AG08396 (cell line): ENCODE measurements at places on chromosomes 7 and 10.
A peak's percentile ranks its signal among the peaks of the same experiment; 100 is the strongest.

DNA sequence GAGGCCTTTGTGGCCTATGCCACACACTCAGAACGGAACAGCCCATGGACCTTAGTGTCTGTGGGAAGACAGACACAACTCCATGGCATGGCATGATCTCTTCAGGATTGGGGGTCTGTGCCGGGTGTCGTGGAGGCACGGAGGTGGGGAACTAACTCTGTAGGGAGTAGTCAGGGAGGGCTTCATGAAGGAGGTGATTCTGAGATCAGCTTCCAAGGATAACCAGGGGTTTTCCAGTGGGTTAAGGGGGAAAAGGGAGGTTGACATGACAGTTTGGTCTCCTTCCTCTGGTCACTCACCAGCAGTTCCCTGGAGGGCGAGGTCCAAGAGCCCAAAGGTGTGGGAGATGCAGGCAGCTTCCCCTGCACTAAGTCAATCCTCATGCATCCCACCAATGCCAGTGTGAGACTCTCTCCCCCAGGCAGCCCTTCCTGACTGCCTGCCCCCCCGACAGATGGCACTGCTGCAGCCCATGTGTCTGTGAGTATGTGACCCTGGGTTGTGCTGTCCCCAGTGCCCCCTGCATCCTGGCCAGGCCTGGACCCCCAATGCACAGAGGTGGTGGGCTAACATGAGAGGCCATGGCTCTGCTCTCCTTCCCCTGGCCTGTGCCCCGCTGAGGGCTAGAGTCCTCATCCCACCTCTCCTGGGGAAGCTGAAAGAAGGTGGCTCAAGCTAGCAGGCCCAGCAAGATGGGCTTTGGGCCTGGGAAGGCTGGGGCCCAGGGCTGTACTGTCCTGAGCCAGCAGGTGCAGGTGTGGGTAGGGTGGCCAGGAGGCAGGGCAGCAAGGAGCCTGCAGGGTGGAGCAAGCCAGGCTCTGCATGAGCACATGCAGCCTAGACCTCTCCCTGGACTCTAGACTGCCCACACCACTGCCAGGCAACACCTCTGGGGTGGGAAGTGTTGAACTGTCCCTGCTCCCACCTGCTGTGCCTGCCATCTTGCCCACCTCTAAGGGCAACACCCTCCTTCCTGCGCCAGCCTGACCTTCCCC is 39.7 kb downstream of the RASGEF1A start:
- no peak for DNase-seq

DNA sequence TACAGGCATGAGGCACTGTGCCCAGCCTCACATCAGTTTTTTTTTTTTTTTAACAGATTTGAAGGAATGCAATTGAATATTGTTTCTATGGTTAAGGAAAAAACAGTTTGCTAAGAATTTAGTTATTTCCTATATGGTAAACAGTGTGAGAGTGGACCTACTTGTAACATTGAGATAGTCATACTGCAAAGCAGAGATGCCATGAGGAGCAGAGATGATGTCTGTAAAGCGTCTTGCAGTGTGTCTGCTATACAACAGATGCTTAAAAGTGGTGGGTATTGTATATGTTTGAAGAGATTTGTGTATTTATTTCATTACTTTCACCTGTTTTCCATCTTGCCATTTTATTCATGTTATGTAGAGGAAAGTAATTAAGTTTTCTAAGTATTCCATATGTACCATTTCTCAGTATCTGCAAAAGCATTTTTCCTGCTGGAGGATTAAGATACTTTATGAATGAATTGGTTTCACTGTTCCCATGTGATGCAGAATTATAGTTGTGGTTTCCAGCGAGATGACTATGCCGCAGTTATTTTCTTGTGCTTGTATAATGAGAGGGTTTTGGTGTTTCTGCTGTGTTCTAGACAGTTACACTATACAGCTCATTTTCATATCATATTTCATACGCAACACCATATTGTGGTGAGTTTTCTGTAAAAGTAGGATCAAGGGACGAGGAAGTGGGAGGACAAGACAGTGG is 26.6 kb downstream of the TET1 start:
- no peak for DNase-seq

- no peak for DNase-seq
These were observed 309.9 kb upstream of the IGFBP3 start for GRCh38 chr7:46230990-46231305.

DNA sequence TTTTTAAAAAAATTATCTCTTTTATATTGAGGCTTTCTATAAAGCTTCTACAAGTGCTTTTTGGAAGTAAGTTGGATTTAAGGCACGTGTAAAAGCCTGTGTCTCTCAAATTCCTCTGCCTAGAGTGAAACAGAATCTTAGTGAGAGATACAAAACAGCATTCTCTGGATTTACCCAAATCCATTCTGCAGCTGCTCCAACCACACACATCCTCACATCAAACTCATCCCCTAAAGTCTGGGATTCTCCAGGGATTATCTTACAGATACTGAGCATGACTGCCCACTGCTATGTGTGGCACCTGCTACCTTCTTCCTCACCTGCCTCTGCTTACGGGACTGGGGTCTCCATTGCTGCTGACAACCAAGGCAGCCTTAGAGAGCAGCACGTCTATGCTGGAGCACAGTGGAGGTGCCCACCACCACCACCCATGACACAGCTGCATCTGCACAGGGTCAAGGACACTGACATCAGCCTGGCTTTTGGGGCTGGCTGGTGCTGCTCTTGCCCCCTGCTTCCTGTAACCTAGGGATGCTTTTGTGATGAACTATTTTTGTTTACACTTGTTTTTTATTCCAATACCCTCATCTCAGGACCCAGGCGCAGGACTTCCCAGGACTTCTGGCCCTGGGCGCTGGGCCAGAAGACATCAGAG is 139.2 kb upstream of the NAMPT start:
- DNase-seq, result no peak

DNA sequence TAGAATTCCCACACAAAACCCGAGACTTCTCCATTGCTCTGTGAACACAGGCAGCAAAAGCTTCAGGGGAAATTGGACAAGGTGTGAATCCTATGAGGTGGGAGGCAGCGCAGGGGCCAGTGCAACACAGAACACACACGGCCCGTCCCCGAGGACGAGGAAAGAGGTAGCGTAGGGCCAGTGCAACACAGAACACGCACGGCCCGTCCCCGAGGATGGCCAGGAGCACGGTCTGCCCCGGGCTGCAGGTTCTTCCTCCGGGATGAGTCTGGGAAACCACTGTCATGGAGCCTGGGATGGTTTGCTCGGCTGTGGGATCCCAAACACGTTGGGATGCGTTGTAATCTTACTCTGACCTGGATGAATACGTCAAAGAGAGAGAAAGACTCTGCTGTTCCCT is 432.1 kb downstream of the GLRX3 start:
- DNase-seq, result no peak

DNA sequence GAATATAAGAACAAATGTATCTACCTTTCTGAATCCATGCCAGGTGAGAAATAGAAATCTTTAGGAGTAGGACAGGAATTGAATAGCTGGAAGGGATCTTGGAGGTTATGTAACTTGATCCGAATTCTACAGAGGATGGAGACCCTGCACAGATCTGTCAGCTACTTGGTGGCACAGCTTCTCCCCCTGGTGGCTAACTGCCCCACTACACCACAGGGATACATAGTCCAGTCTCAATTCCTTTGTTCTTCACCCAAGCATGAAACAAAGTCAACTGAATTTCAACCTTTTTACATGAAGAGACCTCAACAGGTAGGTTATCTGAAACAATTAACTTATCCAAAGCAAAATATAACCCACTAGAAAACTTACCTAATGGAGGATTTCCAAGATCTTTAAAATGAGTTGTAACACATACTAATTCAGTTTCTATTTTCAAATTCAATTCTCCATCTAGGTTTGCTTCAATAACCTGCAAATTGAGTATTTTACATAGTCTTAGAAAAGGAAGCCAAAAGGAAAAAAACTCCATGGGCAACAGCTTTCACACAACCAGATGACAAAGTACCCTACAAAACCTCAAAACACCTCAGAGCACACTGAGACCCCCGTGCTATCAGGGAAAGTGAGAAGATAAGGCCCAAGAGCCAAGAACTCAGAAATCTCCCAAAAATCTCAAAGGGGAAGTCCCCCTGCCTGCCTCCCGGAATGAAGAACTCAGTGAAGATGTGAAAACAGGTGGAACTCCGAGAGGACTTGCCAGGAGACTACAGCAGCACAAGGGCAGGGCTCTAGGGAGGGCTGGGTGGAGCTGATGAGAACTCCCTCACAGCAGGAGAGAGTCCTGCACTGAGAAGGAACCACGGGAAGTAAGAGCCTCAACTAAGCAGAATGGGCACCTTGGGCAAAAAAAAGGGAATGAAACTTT is 10.3 kb downstream of the HUS1 start:
- peak; percentile 74 for DNase-seq

DNA sequence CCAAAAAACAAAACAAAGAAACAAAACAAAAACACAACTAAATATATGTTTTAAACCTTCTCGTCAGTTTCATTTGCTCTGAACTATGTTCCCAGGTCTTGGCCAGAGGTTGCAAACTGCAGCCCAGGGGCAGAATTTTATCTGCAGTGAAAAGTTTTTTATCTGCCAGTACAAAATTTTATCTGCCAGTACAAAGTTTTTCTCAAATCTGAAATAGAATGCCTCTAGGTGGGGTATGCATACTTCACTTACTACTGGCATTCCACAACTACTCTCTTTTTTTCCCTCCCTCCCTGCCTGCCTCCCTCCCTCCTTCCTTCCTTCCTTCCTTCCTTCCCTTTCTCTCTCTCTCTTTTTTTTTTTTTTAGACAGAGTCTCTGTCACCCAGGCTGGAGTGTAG is 9.4 kb upstream of the CLDN3 start:
- DNase-seq, result no peak

DNA sequence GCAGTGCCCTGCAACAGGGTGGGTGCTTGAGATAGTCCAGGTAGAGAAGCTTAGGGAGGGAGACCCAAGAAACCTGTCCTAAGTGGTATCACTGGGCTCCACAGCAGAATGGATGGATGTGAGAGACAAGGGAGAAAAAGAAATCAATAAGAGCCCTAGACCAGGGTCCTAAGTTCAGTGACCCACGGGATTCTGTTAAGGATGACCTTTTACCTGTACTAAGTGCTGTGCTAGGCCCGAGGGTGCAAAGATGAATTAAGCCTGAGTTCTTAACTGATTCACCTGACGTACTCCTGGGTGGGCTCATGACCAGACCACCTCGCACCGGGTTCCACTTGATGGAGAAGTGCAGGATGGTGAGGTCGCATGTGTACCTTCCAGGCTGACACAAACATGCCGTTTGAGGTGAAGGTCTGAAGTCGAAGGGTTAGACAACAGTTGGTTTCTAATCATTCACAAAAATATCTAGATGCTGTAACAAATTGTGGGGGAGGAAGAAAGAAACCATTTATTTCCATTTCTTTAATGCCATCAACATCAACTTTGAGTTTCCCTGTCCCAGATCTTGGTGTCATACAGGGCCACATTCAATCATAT is 166.5 kb downstream of the HERPUD2 start:
- no peak for DNase-seq

DNA sequence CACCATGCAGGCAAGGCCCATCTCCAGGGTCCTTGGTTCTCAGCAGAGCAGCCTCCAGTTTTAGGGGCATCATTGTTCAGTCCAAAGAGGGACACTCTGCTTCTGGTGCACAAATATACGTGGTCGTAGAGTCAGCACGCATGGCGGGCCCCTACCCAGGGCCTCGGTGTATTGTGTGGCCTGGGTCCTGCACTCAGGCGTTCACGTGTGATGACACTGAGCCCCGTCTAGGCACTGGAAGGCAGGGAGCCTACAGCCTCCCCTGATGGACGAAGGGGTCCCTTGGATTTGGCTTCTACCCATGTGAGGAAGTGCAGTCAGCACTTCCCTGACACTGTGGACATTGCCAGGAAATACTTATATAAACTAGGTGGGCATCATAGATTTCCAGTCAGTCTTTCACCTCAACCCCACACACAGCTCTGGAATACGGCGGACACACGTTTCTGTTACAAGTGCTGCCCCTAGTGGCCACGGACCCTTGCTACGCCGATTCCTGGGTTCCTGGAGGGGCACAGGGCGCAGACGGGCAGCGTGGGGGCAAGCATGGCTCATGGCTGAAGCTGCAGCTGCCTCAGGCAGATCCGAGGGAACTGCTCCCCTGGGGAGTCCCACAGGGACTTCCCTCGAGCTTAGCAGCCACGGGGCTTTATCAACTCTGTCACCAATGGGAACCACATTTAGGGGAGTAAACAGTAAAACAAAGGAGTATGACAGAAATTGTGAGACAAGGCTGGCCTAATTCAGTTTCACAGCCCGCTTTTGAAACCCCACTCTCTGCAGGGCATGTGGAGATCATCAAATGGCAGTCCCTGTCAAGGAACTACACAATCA is 25.4 kb downstream of the AIFM2 start:
- DNase-seq, result no peak

DNA sequence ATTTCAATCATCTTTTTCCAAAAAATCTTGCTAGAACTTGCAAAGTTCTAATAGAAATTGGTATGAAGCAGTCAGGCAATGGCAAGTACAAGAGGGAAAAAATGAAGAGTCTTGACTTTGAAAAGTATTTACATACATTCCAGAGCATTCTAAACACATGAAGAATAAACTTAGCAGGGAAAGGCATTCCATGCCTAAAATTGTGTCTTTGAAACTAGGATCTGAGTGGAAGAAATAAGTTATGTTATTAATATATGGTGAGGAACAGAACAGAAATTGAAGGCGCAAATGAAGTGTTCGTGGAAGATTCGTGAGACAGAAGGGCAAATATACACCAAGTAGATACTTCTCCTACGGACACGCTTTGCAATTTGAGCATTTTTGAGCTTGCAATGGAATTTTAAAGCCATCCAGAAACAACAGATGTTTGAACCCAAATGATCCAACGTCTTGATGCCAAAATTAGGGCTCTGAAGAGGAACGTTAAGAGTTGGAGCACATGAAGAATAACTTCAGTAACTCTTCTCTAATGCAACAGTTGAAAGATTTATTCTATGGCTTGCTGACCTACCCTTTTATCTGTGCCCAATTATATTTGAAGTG is 40.6 kb upstream of the SEPTIN7 start:
- DNase-seq, result no peak

- DNase-seq, result no peak
These were observed 43.8 kb downstream of the PRLHR start for GRCh38 chr10:118551535-118552100.

DNA sequence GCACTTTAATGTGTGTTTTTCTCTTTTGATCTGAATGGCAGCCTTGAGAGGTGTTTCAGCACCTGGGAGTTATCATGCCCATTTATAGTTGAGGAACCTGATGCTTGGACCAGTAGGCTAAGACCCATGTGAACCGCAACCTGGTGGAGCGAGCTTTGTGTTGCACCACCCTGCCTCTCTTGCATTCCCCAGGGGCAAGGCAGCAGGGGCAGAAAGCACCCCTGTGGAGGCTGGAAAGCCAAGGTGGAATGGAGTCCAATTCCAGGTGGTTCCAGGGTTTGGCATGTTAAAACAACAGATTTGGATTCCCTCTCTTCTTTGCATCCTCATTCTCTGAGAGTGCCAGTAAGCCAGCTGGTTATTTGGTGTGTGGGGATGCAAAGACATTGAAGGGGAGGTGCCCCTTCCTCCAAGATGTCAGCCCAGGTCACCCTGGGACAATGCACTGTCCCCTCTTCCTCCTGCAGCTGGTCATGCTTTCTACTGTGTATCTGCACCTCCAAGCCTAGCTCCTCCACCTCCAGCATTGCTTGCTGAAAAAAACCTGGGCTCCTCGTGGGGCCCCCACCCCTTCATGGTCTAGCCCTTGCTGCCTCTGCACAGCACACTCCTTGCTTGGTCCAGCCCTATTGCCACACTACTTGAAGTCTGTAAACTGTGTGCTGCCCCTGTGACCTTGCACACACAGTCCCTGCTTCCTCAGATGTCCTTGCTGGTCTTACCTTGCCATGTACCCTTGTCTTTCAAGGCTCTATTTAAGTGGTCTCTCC is 5.6 kb upstream of the CDH23 start:
- no peak for DNase-seq

- DNase-seq, result no peak
These were observed 161.0 kb upstream of the POT1 start for GRCh38 chr7:125090596-125090995.
